ENCODE measurements at places on chromosomes 4 and X.
A peak's percentile ranks its signal among the peaks of the same experiment; 100 is the strongest.

- no peak for DNase-seq
Measured at GRCh38 chrX:15563056-15563455, 37.7 kb downstream of the ACE2 start.

DNA sequence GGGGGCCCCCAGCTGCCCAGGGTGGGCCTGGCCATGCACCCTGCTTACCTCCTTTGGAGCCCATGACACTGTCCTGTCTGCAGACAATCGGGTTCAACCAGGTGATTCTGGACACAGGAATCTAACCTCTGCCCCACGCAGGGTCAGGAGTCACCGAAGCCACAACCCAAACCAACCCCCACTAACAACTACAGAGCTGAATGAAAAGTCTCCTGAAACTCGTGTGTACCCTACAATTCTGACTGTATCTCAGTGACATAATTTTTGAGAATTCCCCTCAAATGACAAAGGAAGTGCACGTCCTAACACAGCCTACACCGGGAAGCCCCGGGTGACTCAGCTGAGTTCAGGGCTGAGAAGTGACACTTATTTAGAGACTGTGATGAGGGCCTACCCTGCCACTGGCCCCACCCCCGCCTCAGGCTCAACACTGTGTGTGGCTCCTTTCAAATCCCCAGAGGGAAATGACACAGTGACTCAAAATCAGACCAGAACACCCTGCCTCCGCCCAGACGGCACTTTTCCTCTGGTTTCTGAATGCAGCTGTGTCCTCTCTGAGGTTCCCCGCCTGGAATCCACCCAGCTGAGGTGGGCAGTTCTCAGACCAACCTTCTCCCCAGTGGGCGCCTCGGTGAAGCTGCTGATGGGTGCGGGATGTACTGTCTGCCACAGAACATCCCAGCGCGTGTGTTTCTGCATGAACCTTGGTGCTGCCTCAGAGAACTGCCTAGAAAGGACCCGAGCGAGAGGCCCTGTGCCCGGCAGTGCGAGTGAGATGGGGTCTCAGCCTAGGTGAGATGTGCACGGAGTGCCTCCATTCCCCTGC, 9.9 kb downstream of the TNIP2 start:
- DNase-seq = peak; percentile 99

DNA sequence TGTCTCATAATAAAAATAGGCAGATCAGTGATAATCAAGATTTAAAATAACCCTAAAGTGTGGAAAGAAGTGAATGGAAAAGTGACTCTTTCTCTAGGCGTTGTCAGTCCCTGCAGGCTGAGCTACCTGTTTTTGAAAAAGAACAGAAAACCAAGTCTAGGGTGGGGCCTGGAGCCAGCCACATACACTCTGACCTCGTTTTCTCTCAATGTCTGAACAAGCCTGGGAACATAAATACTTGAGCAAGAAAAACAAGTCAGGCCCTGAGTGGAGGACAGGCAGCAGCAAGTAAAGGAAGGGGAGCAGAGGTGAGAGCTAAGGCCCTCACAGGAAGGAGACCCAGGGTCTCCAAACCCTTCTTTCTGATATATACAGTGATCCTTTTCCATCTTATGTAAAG, 91.7 kb upstream of the HPF1 start:
- no peak for DNase-seq

- no peak for DNase-seq
Measured at GRCh38 chr4:189073739-189074138, 866.9 kb upstream of the FRG1 start.

Data from suppressor macrophage treated with lipopolysaccharide for 1 hour (primary cell).